ENCODE measurements at places on chromosomes 3 and 15. TPM values are rescaled to one million over a fixed set of nuclear protein-coding genes. Genes with fewer than 3 reads are reported as not detected.

GRCh38 chr3:15875016-15875689 lies 77.4 kb upstream of the ANKRD28 start:
- DNase-seq: no peak

- DNase-seq: no peak
These were observed 107.0 kb upstream of the RPL32 start for GRCh38 chr3:12948371-12948770.

GRCh38 chr3:152574461-152575079 lies 260.4 kb upstream of the P2RY1 start:
- DNase-seq: peak; percentile 60

GRCh38 chr3:28799084-28799483 lies 450.5 kb upstream of the AZI2 start:
- DNase-seq: no peak

DNA sequence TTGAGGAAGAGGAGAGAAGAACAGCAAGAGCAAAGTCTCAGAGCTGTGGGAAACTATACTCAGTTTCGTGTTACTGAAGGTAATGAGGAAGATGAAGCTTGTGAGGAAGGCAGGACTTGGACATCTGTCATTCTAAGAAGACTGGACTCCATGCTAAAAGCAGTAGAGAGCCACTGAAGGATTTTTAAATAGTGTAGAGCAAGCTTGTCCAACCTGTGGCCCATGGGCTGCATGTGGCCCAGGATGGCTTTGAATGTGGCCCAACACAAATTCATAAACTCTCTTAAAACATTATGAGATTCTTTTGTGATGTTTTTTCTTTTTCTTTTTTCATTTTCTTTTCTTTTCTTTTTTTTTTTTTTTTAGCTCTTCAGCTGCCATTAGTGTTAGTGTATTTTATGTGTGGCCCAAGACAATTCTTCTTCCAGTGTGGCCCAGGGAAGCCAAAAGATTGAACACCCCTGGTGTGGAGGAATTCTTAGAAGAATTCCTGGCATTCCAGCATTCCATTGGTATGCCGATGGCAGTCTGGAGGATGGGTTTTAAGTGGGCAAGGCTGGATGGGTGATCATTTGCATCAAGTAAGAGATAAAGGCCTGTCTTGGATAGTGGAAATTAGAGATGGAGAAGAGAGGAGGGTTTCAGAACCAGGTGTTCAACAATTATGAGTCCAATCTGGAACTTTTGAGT lies 6.9 kb upstream of the NFKBIZ start:
- no peak for DNase-seq

GRCh38 chr3:11721479-11721878 lies 77.8 kb upstream of the VGLL4 start:
- DNase-seq: no peak

DNA sequence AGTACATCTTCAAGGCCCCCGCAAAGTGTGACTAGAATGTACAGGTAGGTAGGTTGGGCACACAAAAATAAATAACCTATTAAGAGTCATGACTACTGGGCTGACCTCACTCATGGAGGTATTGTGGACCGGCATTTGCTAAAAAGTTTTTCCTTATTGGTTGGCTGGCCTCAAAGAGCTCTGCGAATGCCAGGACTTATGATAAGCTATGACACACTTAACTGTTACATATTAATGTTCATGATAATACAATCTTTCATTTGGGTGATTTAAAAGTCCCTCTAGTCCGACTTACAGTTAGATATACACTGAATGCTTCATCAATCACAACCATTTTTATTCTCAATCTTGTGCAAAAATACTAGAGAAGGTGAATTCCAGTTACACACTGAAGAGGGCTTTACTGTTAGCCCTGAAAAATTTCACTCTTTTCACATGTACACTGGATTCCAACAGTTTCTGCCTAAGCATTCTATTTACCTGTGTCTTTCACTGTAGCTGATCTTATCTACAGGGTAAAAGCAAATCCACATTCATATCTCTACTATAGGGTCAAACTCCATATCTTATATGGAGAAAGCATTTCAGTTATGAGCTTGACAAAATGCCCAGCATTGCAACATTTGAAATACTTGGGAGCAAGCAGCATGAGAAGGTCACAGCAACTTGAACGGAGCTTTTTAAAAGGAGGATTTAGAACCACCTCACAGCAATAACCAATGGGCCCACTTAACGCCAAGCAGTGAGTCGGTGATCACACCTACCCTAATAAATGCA lies 329.1 kb downstream of the FOXP1 start:
- peak; percentile 46 for DNase-seq

The CKMT1A gene
- total RNA-seq: 1.2 TPM

The CACNA2D3 gene
- total RNA-seq: not detected

The TNK2 gene
- total RNA-seq: 53.0 TPM

The ROPN1B gene
- 0.92 TPM for total RNA-seq

The B2M gene
- 1,002 TPM for total RNA-seq

The WDR72 gene
- total RNA-seq: 3.7 TPM

The USP19 gene
- 44.3 TPM for total RNA-seq

The PHLDB2 gene
- 30.7 TPM for total RNA-seq

The NME9 gene
- total RNA-seq: not detected

The GOLGA6D gene
- 0.27 TPM for total RNA-seq

The LARP6 gene
- total RNA-seq: 30.8 TPM

The PKM gene
- total RNA-seq: 1,922 TPM

Measured in Calu3 (cell line).